ENCODE measurements at places on chromosomes 2 and 18.
A peak's percentile ranks its signal among the peaks of the same experiment; 100 is the strongest.

DNA sequence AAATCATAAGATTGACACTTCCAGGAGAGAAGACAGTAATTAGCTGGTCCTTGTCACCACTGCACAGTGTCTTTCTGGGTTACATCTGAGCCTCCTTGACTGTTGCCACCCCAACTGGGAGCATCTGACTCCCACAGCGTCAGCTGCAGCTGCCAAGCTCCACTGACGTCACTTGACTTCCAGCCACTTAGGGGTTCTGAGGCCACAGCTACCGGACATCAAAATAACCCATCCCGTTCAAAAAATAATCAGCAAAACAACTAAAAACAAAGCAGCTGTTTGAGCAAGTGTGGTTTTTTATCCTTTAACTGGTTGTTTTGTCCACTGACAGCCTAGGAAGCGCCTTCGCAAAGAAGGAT, 206.5 kb upstream of the AGAP1 start:
- no peak for DNase-seq

DNA sequence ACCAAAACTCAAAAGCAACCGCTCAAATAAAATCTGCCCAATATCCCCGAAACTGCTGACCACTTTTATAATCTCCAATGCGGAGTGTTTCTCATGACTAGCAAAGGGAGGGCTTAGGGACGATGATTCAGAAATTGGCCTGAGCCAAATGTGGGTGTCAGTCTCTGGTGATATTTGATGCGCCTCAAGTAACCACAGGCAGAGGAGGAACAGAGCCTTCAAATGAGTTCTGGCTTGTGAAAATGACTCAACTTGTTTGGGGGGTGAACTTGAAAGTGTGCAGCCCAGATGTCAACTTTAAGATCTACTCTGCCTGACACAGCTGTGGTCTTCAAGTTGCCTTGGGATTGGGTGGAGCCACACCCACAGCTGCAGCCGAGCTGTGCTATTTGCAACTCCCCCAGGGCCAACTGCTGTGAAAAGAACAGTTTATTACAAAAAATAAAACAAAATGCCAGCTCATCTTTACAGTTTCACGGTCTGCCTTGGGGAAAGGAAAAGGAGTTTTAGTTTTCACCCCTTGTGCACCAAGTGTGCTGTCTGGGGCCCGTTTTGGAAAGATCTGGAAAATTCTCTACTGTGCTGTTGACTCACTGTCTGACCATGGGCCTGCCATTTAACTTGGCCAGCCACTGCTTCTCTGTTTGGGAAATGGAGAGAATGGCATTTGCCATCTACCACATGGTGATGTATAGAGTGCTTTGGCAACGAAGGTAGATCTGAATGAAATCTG, 222.1 kb downstream of the MTX2 start:
- no peak for DNase-seq

DNA sequence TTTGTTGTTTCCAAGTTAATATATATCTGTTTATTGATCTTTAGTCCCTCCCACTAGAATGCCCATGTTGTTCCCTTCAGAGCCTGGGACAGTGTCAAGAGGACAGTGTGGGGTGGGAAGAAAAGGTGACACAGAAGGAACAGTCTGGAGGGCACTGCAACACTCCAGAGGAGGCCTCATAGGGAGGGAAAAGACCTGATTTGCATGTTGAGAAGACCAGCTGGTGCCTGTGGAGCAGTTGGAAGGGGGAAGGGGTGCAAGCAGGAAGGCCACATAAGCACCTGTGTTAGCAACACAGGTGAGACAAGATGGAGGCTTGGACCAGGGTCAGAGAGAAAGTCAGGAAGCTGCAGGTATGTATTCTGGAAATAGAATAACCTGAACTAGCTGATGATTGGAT, 48.1 kb upstream of the FHOD3 start:
- no peak for DNase-seq

- DNase-seq: no peak
Measured at GRCh38 chr2:143068094-143068493, 61.1 kb upstream of the ARHGAP15 start.

DNA sequence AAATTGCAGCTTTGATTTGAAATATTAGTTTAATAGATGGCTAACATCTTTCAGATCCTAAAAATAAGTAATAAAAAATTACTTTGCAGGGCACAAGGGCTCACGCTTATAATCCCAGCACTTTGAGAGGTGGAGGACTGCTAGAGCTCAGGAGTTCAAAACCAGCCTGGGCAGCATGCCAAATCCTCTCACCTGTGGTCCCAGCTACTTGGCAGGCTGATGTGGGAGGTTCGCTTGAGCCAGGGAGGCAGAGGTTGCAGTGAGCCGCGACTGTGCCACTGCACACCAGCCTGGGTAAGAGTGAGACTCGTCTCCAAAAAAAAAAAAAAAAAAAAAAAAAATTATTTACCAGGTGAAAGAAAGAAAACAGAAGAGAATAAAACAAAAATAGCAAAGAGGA, 449.8 kb downstream of the NRXN1 start:
- no peak for DNase-seq

GRCh38 chr2:84417453-84418145, 41.5 kb downstream of the SUCLG1 start:
- DNase-seq: no peak

DNA sequence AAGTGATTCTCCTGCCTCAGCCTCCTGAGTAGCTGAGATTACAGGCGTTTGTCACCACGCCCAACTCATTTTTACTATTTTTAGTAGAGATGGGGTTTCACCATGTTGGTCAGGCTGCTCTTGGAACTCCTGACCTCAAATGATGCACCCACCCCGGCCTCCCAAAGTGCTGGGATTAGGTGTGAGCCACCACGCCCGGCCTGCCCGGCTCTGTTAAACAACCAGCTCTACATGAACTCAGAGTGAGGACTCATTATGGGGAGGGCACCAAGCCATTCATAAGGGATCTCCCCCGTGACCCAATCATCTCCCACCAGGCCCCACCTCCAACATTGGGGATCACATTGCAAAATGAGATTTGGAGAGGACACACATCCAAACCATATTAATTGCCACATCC, 8.8 kb downstream of the ATIC start:
- no peak for DNase-seq

DNA sequence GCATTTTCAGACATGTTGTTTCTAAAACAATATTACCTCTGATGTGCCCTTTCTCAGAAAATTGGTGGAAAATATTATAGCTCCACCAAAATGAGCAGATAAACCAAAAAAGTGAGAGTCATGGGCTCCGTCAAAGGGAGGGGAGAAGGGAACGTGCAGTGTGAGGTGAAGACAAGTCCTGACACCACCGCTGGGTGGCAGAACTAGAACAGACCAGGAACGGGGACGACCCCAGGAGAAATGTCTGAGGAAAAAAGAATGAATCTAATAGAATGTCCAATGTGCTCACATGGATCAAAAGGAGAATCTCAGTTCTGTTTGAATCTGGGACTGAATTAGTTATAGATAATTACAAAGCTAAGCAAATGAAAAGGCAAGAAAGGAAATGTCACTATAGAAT, 22.6 kb upstream of the BCL2 start:
- DNase-seq: peak; percentile 1

DNA sequence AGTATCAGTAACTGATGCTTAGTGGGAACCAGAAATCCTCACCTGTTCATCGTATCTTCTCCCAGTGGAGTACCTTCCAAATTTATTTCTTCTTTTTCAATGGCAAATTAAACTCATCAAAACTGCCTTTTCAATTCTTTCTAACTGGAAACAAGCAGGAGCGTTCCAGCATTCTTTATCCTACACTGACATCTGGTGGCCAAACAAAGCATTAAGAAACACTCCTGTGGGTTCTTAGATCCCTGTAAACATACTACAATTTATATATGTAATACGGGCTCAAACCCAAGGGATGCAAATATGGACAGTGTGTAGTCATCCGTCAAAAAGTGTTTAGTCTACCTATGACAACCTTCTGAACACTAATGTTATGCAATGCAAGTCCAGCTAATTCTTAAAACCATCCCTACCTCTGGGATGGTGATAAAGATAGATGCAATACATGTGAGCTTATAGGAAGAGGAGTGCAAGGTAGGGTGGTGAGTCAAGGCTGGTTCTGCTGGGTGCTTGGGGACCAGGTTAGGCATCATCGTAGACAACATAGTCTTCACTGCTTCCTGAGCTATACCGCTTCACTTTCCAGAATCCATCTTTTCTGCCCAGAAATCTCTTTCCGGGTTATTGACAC, 375.0 kb downstream of the CTNNA2 start:
- DNase-seq: no peak

GRCh38 chr18:73646772-73647171, 500.9 kb downstream of the FBXO15 start:
- DNase-seq: no peak

DNA sequence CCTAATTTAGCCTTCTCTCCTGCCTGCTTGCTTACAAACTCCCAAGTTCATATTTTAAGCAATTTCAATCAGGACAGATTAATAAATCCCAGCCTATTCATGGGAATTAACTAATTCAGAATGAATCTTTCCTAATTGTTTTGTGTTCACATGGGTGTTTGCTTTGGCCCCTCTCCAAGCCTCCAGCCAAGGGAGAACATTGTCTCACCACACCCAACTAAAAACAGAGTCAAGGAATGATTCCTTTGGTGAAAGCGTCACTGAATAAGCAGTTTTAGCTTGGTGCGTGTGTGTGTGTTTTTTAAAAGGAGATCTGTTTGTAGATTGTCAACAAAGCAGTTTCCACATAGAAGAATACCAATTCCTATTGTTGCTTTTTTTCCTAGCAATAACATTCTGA, 43.0 kb upstream of the DSG1 start:
- DNase-seq: no peak

DNA sequence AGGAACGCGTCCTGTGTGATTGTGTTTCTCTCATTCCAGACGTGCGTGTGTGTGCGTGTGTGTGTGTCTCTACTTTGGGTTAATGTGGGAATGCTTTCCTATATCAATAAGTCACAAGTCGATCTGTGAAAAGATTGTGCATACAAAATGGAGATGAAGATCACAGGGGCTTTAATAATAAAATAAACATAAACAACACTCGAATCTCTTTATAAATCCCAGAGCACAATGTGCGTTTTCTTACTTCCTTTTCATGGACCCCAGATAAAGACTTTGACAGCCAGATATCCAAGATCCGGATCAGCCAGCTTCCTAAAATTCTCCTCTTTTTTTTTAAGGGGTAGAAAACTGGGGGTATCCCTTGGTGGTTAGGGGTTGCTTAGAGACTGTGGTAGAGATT, 4.7 kb downstream of the PAX8 start:
- no peak for DNase-seq

- DNase-seq: peak; percentile 46
Measured at GRCh38 chr2:37156071-37156856, 516 bp downstream of the EIF2AK2 start.

DNA sequence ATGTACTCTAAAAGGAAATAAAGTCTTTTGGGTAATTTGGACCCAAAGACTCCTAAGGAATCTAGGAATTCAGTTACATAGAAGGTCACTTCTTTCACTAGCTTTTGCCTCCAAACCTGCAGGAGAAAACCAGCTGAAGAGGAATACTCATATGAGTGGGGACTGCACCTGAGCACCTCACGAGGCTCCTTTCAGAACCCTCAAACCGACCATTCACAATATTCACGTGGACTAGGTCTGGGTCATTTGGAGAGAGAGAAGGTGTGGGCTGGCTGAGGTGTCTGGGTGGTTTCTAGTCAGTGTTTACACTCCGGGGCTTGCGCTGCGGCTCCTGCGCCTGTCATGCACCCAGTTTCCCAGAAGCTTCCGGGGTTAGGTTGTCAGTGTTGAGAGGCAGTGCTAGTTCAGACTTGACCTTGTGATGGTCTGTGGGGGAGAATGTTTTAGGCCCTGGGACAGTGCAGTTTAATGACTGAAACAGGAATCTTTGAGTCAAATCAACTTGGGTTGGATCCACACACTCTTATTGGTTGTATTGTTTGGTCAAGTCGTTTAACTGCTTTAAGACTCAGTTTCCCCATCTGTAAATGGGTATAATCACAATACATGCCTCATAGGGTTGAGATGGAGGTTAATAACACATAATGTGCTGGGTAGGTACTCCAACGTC, 78.4 kb downstream of the LIMS1 start:
- DNase-seq: no peak

Measured in stimulated activated naive CD4-positive, alpha-beta T cell (primary cell).